ENCODE measurements at places on chromosomes 3 and 15.

GRCh38 chr3:195147649-195148080, 123.3 kb downstream of the XXYLT1 start:
- DNase-seq = no peak

DNA sequence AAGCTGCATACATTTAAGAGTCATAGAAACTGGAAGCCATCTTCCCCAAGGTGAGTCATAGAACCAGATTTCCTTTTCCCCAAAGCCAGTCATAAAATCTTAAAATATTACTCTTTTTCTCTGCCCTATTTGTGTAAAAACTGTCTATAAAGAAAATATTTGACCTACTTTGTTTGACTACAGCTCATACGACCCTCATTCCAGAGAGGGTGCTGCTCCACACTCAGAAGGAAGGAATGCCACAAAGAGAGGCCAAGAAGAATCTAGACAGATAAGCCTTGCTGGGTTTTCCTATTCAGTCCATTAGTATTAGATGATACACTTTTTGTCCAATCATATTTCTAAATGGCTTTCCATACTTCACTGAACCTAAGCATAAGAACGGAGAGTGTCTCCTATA, 671.6 kb upstream of the SGO1 start:
- no peak for DNase-seq

DNA sequence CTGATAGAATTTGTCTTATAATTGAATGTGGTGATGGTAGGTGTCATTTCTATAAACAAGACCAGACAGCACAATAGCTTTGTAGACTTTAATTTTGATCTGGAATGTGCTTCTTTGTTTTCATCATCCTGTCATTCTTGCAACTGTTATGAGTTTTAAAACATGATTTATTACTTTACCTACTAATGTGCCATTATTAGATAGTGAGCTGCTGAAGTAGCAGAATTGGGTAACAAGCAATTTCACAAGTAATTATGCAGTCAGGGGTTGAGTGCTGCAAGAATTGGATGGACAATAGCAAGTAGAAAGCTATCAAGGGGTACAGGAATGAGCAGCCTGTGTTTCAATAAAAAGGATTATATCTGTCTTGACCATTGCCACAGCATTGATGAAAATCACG, 975.6 kb downstream of the ROBO1 start:
- DNase-seq = no peak

GRCh38 chr3:15439476-15439875, 12.1 kb downstream of the EAF1 start:
- DNase-seq = no peak

DNA sequence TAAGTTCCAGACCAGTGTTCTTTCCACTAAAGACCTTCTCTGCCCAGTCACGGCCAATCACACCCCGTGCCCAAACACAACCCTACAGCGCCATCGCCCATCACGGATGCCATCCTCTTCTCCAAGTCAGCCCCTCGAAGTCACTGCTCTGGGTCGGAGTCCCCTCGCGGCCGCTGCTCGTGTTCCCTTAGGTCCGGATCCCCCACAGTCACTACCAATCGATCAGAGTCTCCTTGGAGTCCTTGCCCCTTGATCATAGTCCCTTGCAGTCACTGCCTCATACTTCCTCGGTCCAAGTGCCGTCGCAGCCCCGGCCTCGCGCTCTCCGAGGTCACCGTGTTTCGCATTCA, 461 bp downstream of the PCYT1A start:
- no peak for DNase-seq

- no peak for DNase-seq
These were observed 98.6 kb upstream of the KLF13 start for GRCh38 chr15:31228011-31228484.

DNA sequence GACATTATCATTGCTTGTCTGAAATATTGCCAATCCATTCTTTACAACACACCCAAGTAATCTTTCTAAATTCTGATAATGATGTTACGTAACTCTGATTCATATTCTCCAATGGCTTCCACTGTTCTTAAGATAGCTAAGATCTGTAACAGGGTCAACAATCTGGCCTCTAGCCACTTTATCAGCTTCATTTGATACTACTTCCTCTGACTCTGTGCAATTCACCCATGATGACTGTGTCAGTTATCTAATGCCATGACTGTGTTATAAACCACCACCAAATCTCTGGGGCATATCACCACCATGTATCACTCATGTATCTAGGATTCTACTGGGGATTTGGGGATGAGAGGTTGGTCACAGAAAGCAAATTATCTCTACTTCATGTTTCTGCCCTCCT, 44.0 kb downstream of the CD200 start:
- DNase-seq = no peak

DNA sequence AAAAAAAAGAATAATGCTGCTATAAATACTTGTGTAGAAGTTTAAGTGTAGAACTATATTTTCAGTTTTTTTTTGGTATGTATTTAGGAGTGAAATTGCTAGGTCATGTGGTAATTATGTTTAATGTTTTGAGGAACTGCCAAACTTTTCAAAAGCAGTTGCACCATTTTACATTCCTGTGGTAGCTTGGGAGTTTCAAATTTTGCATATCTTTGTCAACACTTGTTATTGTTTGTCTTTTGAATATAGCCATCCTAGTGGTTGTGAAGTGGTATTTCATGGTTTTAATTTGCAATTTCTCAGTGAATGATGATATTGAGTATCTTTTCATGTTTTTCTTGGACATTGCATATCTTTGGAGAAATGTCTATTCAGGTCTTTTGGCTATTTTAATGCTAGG, 30.4 kb downstream of the SKIL start:
- no peak for DNase-seq

GRCh38 chr3:9695345-9695744, 8.3 kb upstream of the CPNE9 start:
- peak; percentile 61 for DNase-seq

- peak; percentile 81 for DNase-seq
These were observed 51.6 kb upstream of the HACD2 start for GRCh38 chr3:123636431-123636841.

DNA sequence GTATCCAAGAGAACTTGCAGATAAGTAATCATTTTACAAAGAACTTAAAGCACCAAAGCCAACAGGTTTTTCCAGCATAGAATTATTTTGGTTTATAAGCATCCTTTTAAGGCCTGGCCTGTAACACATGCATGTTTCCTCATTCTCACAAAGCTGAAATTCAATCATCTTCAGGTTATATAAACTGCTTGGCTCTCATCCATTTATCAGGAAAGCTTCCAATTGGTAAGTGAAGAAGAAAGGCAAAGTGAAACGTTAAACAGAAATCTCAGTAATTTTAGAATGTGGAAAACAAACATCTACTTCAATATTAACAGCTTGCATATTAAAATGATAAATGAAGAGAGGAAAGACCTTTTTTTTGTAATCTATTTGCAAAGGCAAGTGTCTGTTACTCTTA, 1.6 kb downstream of the SERP1 start:
- DNase-seq = peak; percentile 13

DNA sequence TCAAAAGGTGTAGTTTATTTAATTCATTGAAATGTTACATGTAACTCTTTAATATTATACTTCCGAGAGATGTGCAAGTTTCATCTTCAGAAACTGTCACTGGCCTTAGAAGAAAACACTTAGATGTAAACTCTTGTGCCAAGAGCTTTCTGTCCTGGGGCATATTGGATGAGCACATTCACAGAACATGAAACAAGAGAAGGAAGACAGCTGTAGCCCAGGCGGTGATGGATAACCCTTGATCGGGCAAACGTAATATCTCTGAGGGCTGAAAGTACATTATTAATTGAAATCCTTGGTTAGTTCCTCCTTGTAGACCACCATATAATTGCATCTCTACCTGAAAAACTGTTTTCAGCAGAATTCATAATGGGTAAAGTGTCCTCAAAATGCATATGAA, 67.4 kb downstream of the MECOM start:
- DNase-seq = peak; percentile 4

DNA sequence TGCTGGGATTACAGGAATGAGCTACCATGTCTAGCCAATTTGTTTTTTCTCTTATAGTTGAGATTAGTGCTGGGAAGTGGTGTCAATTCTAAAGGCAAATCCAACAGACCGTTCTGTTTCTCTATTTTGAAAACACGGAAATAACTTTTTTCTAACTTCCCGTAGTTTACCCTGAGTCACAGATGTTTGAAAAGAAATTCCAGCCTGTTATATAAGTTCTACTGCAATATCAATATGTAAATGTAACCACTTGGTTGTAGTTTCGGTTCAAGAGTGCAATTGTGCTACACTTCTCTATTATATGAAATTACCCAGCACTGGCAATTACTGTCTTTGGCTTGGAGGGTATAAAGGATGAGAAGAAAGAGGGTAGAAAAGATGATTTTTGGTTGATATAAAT, 22.3 kb upstream of the GNB4 start:
- no peak for DNase-seq

GRCh38 chr3:139933766-139934165, 1.2 kb upstream of the CLSTN2 start:
- no peak for DNase-seq

- DNase-seq = no peak
These were observed 312.3 kb upstream of the STT3B start for GRCh38 chr3:31220431-31220830.

- no peak for DNase-seq
These were observed 26.4 kb upstream of the KBTBD12 start for GRCh38 chr3:127888564-127889107.

DNA sequence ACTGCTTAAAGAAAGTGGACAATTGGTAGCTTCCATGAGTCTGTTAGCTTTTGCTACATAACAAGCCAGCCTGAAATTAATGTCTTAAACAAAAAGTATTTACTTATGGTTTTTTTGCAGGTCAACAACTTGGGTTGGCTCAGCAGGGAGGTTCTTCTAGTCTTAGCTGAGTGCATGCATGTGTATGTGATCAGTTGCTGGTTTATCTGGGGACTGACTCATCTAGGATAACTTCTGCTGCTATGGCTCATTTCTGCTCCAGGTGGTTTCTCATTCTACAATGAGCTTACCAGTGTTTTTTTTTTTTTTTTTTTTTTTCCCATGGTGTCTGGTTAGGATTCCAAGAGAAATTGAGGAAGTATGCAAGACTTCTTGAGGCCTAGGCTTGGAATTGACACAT, 244.7 kb downstream of the NSUN3 start:
- DNase-seq = no peak

- peak; percentile 22 for DNase-seq
These were observed 577.5 kb downstream of the DIPK2A start for GRCh38 chr3:144549166-144549565.

DNA sequence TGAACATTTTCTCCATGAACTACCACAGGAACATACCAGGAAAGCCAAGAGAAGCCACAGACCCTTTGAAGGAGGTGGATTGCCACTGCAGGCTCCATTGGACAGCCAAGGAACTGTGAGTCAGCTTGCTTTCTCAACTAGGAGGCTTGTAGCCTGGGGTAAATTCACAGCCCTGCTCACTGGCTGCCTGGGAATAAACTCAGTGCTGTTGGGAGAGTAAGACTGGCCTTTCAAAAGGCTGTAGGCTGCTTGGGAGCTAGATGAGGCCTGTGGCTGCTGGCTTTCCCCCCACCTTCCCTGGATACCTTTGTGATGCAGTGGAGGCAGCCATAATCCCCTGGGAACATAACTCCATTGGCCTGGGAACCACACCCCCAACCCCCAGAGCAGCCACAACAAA, 223.5 kb upstream of the RBMS3 start:
- no peak for DNase-seq

- no peak for DNase-seq
These were observed 15.4 kb upstream of the MUC20 start for GRCh38 chr3:195705081-195705991.

DNA sequence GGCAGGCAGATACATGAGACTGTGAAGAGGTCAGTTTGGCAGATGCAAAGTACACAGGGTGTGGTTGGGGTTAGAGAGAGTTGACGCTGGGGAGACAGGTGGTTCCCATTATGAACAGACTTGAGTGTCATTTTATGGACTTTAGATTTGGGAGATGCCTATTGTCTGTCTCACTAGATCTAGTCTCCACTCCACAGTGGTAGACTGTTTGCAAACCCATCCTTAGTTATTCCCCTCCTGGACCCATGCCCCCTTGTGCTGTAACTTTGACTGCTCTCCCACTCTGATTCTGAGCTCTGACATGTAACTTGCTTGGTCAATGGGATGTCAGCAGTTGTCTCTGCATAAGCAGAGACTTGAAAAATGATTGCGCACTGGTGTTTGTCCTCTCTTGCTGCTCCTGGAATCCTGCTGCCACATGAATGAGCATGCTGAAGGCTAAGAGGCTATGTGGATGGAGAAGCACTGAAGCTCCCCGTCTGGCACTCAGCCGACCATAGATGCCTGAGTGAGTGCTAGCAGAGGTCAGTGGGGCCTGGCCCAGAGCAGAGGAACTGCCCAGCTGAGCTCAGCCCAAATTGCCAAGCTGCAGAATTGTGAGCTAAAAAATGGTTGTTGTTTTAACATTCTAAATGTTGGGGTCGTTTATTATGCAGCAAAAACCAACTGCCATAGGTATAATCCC, 88.2 kb downstream of the FAM43A start:
- DNase-seq = no peak

- no peak for DNase-seq
These were observed 83.0 kb downstream of the VGLL4 start for GRCh38 chr3:11560746-11561145.

- no peak for DNase-seq
These were observed 13.6 kb downstream of the WNT7A start for GRCh38 chr3:13866041-13866965.

- no peak for DNase-seq
These were observed 91.4 kb upstream of the MYZAP start for GRCh38 chr15:57500256-57500655.

- DNase-seq = peak; percentile 39
These were observed 102.5 kb downstream of the IQSEC1 start for GRCh38 chr3:12970684-12971083.

- no peak for DNase-seq
These were observed 43.6 kb upstream of the WWTR1 start for GRCh38 chr3:149701206-149701976.

DNA sequence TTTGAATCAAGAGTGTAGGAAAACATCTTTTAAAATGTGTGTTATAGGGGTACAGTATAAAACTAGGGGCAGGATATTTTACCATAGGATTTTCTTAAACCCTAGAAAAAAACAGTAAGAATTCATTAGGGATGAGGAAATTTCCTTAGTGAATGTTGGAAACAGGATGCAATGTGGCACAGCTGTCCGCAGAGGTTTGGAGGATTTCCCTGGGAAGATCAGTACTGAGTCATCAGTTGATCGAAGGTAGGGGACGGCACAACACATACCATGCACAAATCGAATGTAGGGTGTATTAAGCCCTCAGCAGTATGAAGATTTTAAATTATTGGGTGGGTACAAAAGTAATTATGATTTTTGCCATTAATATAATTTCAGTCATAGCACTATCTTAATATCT, 49.9 kb downstream of the FNDC3B start:
- DNase-seq = no peak
